ENCODE measurements at places on chromosomes 13 and 19.

- no peak for DNase-seq
Measured at GRCh38 chr19:1154731-1155351, 19.2 kb downstream of the SBNO2 start.

DNA sequence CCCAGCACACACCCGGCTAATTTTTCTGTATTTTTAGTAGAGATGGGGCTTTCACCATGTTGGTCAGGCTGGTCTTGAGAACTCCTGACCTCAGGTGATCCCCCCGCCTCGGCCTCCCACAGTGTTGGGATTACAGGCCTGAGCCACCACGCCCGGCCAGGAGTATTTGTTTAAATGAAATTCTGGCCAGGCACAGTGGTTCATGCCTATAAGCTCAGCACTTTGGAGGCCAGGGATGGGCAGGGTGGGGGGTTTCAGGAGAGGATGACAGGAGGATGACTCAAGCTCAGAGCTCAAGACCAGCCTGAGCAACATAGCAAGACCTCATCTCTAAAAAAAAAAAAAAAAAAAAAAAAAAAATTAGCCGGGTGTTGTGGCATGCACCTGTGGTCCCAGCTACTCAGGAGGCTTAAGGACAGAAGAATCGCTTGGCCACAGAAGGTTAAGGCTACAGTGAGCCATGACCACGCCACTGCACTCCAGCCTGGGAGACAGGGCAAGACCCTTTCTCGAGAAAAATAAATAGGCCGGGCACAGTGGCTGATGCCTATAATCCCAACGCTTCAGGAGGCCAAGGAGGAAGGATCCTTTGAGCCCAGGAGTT, 8.2 kb upstream of the DHDH start:
- DNase-seq = no peak

DNA sequence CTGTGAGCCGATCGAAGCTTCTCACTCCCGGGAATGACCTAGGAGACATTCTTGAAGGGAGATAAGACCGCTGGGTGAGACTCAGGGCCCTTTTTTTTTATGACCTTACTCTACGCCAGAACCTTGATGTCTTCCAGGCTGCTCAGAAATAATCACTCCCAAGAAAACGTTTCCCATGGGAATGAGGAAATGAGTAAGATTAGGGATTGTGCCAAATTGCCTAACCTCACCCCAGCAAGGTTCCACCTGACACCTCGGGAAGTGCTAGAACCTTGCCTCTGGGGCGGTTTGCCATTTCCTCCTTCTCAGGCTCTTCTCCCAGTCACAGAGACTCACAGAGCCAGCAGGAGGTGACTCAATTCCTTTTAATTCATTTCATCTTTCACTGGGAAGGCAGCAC, 2.3 kb downstream of the SLC46A3 start:
- DNase-seq = no peak

DNA sequence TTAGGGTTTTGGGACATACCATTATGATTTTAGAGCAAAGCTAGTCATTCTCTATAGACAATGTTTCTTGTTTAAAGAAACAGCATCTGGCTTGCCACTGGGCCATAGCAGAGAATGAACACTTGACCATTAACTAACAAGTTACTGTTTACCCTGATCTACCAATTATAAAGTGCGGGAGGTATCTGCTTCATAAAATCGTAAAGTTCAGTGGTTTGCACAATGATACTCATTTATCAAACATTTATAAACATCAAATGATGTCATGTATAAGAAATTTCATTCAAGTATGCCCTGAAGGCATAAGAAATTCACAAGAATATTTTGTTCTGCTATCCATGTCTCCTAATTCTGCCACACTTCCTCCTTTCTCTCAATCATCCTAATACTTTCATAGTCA, 139.2 kb downstream of the PCDH20 start:
- no peak for DNase-seq

DNA sequence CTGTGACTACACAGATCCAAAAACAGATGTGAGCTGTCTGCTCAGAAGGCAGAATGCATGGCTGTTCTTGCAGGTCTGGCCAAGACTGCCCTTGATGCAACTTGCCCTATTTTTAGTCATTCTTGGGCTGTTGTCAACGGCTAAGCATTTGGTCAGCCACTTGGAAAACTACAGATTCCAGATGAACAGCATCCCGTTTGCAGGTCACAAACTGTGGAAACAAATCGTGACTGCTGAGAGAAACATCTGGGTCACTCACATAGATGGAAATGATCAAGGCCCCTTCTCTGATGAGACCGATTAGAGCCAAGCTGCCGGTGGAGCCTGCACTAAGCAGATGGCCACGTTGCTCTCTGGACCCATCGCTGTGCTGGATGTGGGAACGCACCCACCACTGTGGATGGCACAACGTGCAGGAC, 15.4 kb upstream of the METTL21C start:
- no peak for DNase-seq

- DNase-seq = peak; percentile 10
Measured at GRCh38 chr13:29594303-29594709, 1.2 kb downstream of the SLC7A1 start.
